Activated CD8-positive, alpha-beta T cell treated with anti-CD3 and anti-CD28 coated beads for 36 hours (primary cell): ENCODE measurements at places on chromosomes 1 and 21.

DNA sequence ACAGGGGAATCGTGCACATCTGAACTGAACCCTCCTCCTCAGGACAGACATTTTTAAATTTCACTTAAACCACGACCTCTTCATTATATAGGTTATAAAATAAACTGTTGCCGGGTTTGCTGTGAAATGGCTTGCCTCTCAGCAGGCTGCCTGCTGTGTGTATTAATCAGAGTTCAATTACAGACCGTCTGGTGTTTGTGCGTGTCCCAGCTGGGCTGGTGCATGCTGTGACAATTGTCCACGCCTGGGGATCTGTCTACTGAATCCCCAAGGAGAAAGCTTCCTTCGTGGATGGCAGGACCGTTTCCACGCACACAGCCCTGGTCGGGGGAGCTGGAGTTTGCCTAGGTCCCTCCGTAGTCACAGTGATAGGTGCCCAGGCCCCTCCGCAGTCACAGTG is 13.4 kb upstream of the AGPAT3 start:
- peaks cover 22% of the 10 kb centered on the region for H3K4me1 ChIP-seq
- no peak overlapping the region for H3K27ac ChIP-seq
- H3K4me3 ChIP-seq = no peak overlapping the region
- no peaks in the 10 kb centered on the region for H3K36me3 ChIP-seq
- DNase-seq = no peak
- H3K27me3 ChIP-seq = peaks cover 5% of the 10 kb centered on the region

DNA sequence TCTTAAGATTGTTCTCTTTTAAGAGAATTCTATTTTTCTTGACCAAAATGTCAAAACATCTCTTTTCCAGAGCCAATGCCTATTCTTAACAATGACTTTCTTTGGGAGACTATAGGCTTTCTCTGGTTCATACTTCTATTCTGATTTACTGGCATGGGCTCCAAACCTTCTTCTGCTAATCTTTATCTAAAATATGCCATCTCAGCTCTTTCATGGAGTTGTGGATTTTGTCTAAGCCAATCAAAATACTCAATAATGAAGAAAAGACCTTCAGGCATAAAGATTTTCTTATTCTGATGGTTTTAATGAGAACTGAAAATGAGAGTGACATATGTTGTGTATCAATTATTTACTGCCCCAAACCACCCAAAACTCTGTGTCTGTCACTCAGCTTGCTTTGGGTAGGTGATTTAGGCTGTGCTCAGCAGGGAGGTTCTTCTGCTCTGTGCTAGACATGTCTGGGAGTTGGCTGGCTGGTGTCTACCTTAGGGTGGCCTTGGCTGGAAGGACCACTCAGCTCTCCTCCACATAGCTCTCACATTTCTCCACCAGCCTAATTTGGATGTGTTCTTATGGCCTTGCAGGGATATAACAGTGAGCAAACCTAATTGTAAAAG is 270.8 kb downstream of the PRDM2 start:
- no peak overlapping the region for H3K27ac ChIP-seq
- H3K36me3 ChIP-seq = no peaks in the 10 kb centered on the region
- no peak overlapping the region for H3K4me3 ChIP-seq
- no peak for DNase-seq
- no peaks in the 10 kb centered on the region for H3K4me1 ChIP-seq

- H3K27ac ChIP-seq = no peak overlapping the region
- no peaks in the 10 kb centered on the region for H3K36me3 ChIP-seq
- peaks cover 5% of the 10 kb centered on the region for H3K27me3 ChIP-seq
- peaks cover 2% of the 10 kb centered on the region for H3K4me1 ChIP-seq
Observed at GRCh38 chr1:5647234-5647633, 345.0 kb downstream of the NPHP4 start.

- no peaks in the 10 kb centered on the region for H3K36me3 ChIP-seq
- no peaks in the 10 kb centered on the region for H3K27me3 ChIP-seq
- H3K4me3 ChIP-seq = no peak overlapping the region
- H3K4me1 ChIP-seq = peaks cover 20% of the 10 kb centered on the region
- no peak for DNase-seq
Observed at GRCh38 chr1:228867108-228867950, 132.1 kb downstream of the RHOU start.

- H3K4me1 ChIP-seq = peaks cover 3% of the 10 kb centered on the region
- H3K27me3 ChIP-seq = no peaks in the 10 kb centered on the region
- H3K27ac ChIP-seq = no peak overlapping the region
- DNase-seq = peak; percentile 91
Observed at GRCh38 chr1:3491291-3492246, 37.1 kb downstream of the ARHGEF16 start.

GRCh38 chr1:87644033-87644578 is 315.4 kb downstream of the LMO4 start:
- H3K4me3 ChIP-seq = no peak overlapping the region
- H3K27me3 ChIP-seq = no peaks in the 10 kb centered on the region
- peak; percentile 6 for DNase-seq
- no peak overlapping the region for H3K27ac ChIP-seq
- peaks cover 2% of the 10 kb centered on the region for H3K4me1 ChIP-seq

DNA sequence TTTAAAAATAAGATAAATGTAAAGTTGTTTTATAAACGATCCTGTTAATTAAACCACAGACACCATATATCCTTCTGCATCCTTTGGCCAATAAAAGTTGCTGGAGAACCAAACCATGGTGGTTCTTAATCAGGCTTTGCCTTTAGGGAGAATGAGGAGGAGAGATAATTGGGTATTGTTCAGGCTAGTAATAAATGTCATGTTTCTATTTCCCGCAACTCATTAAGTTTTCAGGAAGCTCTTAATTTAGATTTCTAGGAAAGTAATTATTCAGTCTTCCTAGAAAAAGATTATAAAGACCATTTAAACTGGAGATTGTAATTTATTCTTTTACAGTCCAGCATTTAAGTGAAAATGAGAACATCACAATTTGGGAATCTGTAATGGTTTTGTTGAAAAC is 34.5 kb downstream of the RAB4A start:
- H3K27ac ChIP-seq = no peak overlapping the region
- peaks cover 7% of the 10 kb centered on the region for H3K4me1 ChIP-seq
- H3K27me3 ChIP-seq = no peaks in the 10 kb centered on the region
- H3K36me3 ChIP-seq = peaks cover 11% of the 10 kb centered on the region
- H3K4me3 ChIP-seq = no peak overlapping the region

DNA sequence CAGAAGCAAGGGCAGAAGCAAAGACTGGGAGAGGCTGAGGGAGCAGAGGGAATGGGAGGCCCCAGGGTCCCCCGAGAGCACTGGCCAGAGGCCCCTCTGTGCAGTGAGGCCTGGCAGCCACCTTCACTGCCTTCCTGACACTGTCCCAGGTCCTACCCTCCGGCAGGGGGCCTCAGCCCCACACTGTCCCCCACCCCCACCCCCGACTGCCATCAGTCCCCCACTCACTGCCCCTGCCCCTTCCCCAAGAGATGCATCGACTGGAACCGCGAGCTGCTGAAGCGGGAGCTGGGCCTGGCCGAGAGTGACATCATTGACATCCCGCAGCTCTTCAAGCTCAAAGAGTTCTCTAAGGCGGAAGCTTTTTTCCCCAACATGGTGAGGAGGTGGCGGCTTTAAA is 13.0 kb upstream of the PADI6 start:
- peaks cover 12% of the 10 kb centered on the region for H3K4me1 ChIP-seq
- no peaks in the 10 kb centered on the region for H3K36me3 ChIP-seq
- no peak for DNase-seq
- no peak overlapping the region for H3K27ac ChIP-seq
- H3K4me3 ChIP-seq = no peak overlapping the region

- peaks cover 12% of the 10 kb centered on the region for H3K4me1 ChIP-seq
- no peak overlapping the region for H3K4me3 ChIP-seq
- peak; percentile 38 for DNase-seq
- peaks cover 6% of the 10 kb centered on the region for H3K36me3 ChIP-seq
- H3K27me3 ChIP-seq = peaks cover 21% of the 10 kb centered on the region
Observed at GRCh38 chr1:24155011-24155782, 12.3 kb upstream of the IL22RA1 start.

- no peak overlapping the region for H3K4me3 ChIP-seq
- H3K4me1 ChIP-seq = peaks cover 17% of the 10 kb centered on the region
- no peak overlapping the region for H3K27ac ChIP-seq
- H3K27me3 ChIP-seq = no peaks in the 10 kb centered on the region
- DNase-seq = no peak
- no peaks in the 10 kb centered on the region for H3K36me3 ChIP-seq
Observed at GRCh38 chr1:58852731-58853485, 69.1 kb upstream of the JUN start.

DNA sequence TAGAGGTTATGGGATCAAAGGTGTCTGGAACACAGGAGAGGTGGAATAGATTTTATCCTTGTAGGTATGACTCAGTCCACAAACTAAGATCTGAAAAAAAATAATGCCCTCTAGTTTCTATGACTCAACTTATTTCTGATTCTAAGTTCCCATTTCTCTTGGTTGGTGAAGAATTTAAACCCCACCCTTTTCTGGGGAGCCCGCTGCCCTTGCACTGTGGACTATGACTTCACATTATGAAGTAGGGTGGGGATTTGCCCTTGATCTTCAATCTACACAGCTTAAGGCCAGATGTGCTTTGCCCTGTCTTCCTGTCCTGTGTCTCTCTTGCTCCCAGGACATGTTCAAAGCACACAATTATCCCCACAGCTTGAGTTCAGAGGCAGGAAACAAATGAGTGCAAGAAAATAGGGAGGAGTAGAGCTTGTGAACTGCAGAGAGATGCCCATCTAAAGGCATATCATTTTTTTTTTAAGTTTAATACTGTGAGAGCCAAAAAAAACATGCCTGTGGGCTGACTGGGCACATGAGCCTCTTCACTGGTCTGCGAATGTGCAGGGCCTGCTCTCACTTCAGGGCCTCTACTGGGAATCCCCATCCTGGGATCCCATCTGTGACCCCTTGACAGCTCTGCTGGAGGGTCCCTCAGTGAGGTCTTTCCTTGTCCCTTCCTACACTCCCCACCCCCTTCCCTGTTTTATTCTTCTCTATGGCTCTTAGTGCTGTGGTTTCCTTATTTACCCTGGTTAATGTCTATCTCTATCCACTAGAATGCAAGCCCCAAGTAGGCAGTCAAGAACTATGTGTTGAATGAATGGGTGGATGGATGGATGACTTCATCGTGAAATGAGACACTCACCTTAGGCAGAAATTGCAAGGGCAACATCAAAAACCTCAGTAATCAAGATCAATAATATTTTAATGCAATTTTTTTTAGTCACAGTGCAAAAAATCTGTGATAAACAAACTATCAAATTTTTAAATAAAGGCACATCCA is 61.5 kb downstream of the CD58 start:
- no peak overlapping the region for H3K4me3 ChIP-seq
- DNase-seq = peak; percentile 80
- H3K27me3 ChIP-seq = no peaks in the 10 kb centered on the region
- H3K27ac ChIP-seq = peak overlapping the region; percentile 83
- H3K36me3 ChIP-seq = peaks cover 3% of the 10 kb centered on the region

GRCh38 chr1:1625824-1626206 is 6.2 kb upstream of the MMP23B start:
- H3K4me3 ChIP-seq = no peak overlapping the region
- peaks cover 2% of the 10 kb centered on the region for H3K36me3 ChIP-seq
- H3K4me1 ChIP-seq = peaks cover 10% of the 10 kb centered on the region

- peaks cover 40% of the 10 kb centered on the region for H3K27me3 ChIP-seq
- peak; percentile 80 for DNase-seq
- H3K4me3 ChIP-seq = peak within 1 kb of the TSS; percentile 73
Observed at GRCh38 chr1:29235955-29236711, at the start of gene PTPRU. Gene PTPRU (plus strand): TSS chr1:29236522. CDS start chr1:29236645, 123 bp downstream.

- H3K27me3 ChIP-seq = no peaks in the 10 kb centered on the region
- H3K4me3 ChIP-seq = no peak overlapping the region
- H3K27ac ChIP-seq = peak overlapping the region; percentile 66
- H3K36me3 ChIP-seq = no peaks in the 10 kb centered on the region
Observed at GRCh38 chr21:35222021-35222420, 172.9 kb upstream of the RUNX1 start.

- peaks cover 4% of the 10 kb centered on the region for H3K27me3 ChIP-seq
- no peak overlapping the region for H3K27ac ChIP-seq
- no peaks in the 10 kb centered on the region for H3K4me1 ChIP-seq
- no peak for DNase-seq
- H3K36me3 ChIP-seq = no peaks in the 10 kb centered on the region
Observed at GRCh38 chr1:114135786-114136185, 17.9 kb downstream of the SYT6 start.

DNA sequence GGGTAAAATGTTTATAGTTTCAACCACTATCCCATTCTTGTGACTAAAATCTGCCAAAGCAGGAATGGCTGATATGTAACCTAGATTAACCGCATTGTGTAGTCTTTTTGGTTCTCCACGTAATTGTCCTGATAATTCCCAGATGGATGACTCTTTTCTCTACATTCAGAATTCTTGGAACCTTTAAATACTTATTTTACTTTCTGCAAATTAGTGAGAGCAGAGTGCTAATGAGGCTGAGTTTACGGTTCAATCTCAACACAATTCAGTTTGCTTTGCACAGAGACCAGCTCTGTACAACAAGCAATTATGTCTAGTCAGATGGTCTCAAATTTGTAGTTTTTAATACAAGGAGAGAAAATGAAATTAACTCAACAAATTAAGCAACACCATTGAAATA is 9.1 kb downstream of the CRB1 start:
- no peak overlapping the region for H3K4me3 ChIP-seq
- H3K27ac ChIP-seq = no peak overlapping the region

DNA sequence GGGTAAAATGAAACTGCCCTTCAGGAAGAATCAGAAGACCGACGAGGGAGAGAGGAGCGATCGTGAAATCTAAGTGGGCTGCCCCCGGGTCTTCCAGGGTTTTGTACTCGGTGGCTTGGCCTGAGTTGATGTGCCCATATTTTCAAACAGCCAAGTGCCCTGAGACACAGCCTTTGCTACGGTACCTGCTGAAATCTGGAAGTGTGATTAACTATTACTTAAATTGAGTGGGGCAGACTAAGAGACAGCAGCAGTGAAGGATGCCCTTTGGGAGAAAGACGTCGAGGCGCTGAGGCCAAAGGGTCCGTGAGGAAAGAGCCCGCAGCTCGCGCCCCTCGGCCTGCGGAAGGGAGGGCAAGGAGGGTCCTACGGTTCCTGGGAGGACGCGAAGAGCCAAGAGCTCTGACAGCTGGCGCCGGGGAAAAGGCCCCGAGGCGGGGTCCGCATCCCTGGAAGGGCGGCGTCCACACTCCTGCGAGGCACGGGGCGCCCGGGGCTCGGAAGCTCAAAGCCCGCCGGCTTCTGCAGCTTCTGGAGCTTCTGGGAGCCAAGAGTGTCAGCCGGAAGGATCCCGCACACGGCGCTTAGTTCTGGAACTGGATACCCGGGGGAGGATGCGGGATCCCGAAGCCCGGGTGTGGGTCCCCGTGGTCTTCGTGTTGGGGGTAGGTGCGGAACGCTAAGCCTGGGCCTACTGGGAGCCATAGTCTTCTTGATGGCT is 15.4 kb upstream of the RNU1-4 start:
- H3K4me1 ChIP-seq = peaks cover 2% of the 10 kb centered on the region
- H3K27ac ChIP-seq = no peak overlapping the region
- no peak overlapping the region for H3K4me3 ChIP-seq
- DNase-seq = no peak
- peaks cover 5% of the 10 kb centered on the region for H3K27me3 ChIP-seq

DNA sequence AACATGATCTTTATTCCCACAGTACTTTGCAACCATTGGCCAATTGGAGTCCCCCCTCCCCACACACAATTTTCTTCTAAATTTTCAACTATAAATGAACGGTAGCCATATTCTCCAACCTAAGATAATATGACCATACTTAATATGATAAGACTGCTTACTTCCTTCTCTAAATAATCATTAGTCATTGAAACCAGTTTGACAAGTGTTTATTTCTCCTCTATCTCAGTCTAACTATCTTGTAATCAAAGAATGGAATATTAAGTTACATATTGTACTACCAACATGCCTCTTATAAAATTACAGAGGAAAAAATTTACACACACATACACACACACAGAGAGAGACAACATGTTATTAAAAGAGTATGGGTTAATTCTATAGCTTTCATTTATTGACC is 567.4 kb upstream of the TMPRSS15 start:
- no peak overlapping the region for H3K27ac ChIP-seq
- DNase-seq = no peak
- no peaks in the 10 kb centered on the region for H3K36me3 ChIP-seq
- H3K27me3 ChIP-seq = no peaks in the 10 kb centered on the region
- no peak overlapping the region for H3K4me3 ChIP-seq
